ENCODE measurements at places on chromosomes 4 and X.

- DNase-seq = no peak
Measured at GRCh38 chrX:38982370-38982769, 181.1 kb downstream of the MID1IP1 start.

GRCh38 chrX:10099411-10099810, 57.4 kb upstream of the CLCN4 start:
- no peak for DNase-seq

DNA sequence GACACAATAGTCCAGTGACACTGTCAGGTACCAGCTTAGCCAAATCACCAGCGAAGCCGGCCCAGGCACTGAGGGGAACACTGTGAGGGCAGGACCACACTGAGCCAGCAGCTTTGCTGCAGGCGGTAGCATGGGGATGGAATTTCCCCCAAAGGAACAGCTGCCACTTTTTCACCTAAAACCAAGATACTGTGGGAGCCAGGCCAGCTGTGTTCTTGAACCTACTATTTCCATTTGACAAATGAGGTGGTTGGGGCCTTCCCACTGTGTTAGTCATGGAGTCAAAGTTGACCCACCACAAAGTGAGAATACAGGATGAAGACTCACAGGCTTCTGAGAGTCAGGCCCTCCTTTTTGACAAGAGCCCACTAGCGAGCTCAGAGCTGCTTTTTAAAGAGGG, 70.7 kb upstream of the SH3RF1 start:
- DNase-seq = no peak

- DNase-seq = no peak
Measured at GRCh38 chrX:43631841-43632240, 24.3 kb upstream of the MAOA start.

GRCh38 chr4:137524725-137525369, 7.4 kb downstream of the PCDH18 start:
- no peak for DNase-seq

DNA sequence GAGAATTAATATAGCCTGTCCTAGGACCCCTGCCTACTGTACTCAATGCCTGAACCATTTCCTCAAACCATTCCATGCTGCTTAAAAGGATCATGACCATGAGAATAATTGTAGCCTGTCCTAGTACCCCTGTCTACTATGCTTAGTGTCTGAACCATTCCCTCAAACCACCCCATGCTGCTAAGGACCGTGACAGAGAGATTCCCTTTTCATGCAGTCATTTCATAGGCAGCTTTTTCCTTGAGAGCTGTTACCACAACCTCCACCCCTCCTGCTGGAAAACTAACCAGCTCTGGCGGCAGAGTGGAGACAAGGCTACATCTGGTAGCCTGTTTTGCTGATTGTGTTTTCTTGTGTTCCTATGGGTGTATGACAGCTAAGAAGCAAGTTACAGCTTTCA, 174.9 kb upstream of the SMARCAD1 start:
- DNase-seq = no peak

DNA sequence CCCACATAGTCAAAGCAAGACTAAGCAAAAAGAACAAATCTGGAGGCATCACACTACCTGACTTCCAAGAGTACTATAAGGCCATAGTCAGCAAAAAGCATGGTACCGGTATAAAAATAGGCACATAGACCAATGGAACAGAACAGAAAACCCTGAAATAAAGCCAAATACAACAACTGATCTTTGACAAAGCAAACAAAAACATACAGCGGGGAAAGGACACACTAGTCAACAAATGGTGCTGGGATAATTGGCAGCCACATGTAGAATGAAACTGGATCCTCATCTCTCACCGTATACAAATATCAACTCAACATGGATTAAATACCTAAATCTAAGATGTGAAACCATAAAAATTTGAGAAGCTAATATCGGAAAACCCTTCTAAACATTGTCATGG, 819.3 kb upstream of the FRG1 start:
- DNase-seq = no peak

DNA sequence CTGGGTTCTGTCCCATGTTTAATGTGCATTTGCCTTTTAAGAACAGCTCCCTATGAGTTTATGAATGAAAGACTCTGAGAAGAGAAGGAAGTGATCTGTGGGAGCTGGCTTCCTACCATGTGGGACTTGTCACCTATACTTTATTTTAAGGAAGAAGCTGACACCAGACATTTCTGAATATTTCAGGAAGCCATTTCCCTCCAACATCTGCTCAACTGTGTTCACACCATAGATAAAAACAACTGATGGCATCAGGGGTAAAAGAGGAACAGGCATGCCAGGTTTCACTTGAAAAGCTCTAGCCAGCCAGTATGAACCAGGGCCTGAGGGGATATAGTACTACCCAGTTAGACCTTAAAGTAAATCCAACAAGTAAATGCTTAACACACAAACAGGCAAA, 116.0 kb downstream of the COL4A6 start:
- no peak for DNase-seq

DNA sequence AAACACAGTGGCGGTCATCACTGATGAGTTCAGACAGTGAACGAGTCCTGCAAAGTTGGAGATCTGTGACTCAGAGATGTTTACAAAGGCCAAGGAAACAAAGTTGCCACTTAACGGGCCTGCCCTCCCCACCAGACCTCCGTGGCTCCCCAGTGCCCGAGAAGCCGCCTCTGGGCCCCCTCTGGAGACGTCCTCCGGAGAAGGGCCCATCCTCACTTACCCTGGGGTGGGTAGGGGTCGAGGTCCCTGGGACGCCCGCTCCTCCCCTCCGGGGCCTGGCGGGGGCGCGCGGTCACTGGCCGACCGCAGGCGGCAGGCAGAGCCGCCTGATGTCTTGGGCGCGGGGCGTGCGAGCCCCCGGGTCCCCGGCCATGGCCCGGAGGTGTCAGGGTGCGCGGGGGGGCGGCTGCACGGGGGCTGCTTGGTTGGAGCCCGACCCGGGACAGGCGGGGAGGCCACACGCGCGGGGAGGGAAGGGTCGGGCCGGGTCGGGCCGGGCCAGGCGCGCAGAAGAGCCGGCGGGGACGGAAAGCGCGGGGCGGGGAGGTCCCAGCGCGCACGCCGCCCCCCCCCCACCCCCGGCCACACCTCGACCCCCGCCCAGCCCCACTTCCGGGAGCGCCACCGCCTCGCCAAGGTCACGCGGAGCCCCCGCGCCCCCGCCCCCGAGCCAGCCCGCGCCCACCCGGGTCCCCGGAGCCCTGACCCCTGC, 529 bp downstream of the DHRSX start:
- no peak for DNase-seq

DNA sequence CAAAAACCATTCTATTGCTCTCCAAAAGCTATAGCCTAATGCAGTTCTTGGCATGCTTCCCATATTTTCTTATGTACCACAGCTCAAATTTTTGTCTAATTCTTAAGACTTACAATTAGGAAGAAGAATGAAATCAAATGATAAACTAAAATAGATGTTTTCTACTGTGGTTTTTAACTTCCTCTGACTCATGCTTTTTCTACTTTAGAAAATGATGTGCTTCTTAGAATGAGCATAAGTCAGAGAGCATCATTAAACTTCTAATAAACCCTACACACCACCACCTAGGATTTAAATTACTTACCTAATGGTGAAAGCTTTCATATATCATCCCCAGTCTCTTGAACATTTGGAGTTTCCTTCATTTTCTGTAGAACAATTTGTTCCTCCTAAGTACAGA, 217.0 kb upstream of the NDST3 start:
- no peak for DNase-seq

GRCh38 chrX:134821370-134821769, 163.1 kb upstream of the PLAC1 start:
- DNase-seq = no peak

DNA sequence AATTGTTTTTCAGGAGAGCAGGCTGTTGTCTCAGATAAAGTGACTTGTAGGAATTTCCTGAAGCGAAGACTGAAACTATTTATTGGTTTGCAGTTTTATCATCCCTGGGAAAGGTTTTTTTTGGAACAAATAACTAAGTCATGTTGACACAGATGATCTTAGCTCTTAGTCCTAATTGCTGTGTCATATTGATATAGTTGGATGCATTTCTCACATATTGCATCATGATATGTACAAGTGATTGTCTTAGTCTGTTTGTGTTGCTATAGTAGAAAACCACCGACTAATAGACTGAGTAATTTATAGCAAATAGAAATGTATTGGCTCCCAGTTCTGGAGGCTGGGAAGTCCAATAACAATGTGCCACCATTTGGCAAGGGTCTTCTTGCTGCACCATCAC, 397.5 kb upstream of the PPP1R2C start:
- DNase-seq = no peak

GRCh38 chrX:18449236-18449635, 23.8 kb downstream of the CDKL5 start:
- DNase-seq = no peak

- no peak for DNase-seq
Measured at GRCh38 chr4:30429813-30430761, 290.1 kb upstream of the PCDH7 start.

DNA sequence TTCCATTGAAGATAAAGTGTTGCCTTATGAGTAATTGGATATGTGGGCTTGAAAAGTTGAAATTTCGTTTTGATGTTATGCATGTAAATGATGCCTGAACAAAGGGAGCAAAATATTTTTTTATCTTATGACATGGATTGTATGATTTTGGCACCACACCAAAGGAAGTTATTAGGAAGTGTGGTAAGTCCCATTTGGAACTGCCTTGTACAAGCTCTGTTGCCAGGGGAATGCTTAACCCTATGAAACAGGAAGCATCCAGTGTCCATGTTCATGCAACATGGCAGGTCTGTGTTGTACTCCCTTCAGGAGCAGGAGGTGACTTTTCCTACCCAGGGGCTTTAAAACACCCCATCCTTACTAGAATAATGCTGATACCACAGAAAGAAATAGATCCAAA, 13.2 kb downstream of the SMPX start:
- DNase-seq = no peak

- DNase-seq = no peak
Measured at GRCh38 chrX:37776283-37776986, 3.4 kb upstream of the CYBB start.

- DNase-seq = no peak
Measured at GRCh38 chr4:168623011-168623410, 126.2 kb downstream of the PALLD start.

- DNase-seq = no peak
Measured at GRCh38 chr4:34196375-34196774, 2047.9 kb downstream of the ARAP2 start.

- no peak for DNase-seq
Measured at GRCh38 chr4:76174216-76174615, 26.0 kb upstream of the NUP54 start.

DNA sequence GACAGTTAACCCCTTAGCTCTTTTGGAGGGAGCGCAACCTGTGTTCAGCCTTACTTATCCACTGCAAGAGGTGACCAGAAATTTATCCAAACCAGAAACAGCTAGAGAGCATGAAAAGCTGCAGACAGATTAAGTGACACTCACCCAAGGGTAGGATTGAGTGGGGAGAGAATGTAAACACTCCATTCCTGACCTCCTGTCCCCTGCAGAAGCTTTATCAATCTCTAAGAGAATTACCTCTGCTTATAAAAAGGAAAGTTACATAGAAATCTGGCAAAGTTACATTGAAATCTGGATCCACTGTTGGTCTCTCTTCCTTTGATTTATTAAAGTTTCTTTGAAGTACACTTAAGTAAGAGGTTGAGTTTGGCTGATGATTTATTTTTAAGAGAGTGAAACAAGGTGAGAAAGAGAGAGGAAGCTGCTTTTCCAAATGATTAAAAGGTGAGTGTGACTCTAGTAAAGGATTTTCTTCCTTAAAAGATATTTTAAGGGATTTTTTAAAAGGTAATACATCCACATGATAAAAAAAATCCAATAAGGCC, 112.3 kb downstream of the ANAPC4 start:
- no peak for DNase-seq

DNA sequence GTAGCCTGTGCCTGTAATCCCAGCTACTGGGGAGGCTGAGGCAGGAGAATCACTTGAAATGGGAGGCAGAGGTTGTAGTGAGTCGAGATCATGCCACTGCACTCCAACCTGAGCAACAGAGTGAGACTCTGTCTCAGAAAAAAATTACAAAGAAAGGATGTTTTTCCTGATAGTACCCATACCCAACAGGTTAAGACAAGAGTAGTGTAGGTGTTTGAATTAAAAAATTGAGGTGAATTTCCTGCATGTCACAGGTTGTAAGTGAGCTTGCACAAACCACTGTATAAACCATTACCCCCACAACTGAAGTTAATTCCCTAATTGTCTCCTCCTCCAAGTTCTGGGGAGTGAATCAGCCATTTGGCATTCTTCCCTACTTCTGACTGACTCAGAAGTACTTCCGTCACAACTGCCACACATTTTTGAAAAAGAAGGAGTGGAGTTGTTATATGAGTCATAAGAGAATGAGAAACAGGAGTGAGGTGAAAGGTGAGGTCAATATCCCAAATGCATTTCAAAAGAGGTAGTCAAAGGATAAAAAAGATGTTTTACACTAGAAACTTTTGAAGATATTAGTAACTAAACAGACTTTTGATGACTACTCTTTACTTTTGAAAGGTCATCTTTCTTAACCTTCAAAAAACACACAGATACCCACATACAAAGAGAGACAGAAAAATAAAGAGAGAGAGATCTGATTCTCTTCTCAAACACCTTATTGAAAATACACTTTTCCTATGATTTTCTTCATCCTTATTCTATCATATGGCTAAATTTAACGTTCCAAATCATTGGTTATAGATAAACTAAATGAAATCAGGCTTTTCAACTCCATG, 134.5 kb downstream of the BTC start:
- DNase-seq = no peak

DNA sequence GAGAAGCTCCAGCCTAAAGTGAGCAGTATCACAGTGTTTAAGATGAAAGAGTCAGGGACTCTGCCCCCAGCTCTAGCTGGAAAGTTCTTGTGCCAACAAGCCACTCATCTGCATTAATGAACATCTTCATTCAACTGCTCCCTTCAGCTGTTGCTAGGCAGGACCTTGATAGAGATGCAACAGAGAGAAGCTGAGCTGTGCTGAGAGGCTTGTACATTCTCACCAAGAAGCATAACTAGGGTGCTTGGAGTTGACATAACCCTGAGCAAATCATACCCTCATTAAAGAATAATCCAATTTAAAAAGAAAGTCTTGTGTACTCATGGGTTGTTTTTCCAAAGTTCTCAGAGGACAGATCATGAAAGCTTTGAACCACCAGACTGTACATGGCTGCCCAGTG, 63.2 kb downstream of the ATXN3L start:
- no peak for DNase-seq

- no peak for DNase-seq
Measured at GRCh38 chr4:61555789-61556188, 355.7 kb downstream of the ADGRL3 start.

DNA sequence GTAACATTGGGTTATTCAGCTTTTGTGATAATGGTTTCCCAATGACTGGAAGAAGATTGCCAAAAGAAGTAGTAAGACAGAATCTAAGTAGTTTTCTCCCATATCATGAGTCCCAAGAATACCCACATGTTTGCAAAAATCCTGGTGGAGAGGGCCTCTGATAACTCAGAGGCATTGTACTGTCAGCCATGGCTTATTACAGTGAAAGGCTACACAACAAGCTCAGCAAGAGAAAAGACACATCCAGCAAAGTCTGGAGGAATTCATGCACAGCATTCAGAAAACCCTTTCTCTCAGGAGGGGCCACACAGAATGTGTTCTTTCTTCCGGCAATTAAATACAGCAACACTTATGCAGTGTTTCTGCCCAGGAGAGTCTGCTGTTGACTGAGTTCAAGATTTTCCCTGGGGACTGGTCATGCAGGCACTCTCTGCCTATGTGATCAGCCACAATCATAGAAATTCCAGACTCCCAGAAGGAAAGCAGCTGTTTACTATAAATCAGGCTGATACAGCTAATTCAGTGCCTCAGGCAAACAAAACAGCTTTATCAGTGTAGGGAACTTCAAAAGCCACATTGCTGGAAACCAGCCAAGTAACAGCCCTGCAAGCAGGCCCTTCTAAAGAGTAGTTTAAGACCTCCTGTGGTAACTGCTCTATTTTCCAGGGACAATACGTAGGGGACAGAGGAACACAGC, 937.1 kb downstream of the CCSER1 start:
- DNase-seq = no peak
